ENCODE measurements at places on chromosomes 3 and 15.

GRCh38 chr3:40546816-40547215 lies 22.1 kb downstream of the ZNF621 start:
- DNase-seq, result no peak

DNA sequence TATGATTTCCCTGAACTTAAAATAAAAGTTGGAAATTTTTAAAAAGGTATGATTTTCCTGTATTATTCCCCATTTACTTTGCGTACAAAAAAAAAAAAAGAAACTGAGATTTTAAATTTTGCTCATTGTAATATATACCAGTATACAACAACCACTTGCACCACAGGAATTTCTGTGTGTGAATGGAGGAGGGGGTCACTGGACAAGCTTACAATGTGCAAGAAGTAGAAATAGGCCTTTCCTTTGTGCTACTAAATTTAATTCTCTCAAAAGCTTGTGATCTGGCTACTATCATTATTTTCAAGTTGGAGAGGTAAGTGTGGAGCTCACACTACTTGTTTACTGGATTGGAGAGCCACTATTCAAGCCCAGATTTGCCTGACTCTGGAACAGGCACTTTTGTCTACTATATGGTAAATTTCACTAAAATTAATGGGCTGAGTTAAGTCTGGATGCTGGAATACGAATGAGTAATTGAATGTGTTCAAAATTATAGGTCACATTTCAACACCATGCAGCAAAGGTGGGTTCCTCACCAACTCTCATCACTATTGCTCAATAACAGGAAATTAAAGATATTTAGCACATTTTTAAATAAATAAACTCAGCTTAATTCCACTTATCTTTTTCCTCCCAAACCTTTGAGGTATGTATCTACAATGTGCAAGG lies 148.0 kb upstream of the MBNL1 start:
- DNase-seq, result no peak

GRCh38 chr15:34642247-34642646 lies 58.8 kb upstream of the GOLGA8B start:
- no peak for DNase-seq

- DNase-seq, result no peak
Measured at GRCh38 chr3:128523591-128523990, 30.6 kb upstream of the GATA2 start.

DNA sequence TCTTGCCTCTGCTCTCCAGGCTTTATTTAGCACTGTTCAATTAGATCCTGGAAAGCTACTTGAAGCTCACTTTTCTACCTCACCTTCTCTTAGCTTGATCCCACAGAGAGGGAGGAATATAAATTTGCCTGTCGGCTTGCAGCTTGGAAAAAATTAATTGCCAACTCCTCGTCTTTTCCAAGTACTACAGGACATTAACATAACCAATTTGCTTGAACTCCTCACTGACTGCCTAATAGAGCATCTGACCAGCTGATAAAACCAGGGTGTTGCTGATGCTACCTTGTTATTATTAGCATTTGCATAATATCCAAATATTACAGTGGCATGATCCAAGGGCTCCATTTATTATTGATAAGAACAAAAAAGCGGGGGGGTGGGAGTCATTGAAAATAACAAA lies 561.8 kb downstream of the MCTP2 start:
- peak; percentile 37 for DNase-seq

GRCh38 chr3:49359623-49360022 lies 1.5 kb upstream of the GPX1 start:
- DNase-seq, result no peak

DNA sequence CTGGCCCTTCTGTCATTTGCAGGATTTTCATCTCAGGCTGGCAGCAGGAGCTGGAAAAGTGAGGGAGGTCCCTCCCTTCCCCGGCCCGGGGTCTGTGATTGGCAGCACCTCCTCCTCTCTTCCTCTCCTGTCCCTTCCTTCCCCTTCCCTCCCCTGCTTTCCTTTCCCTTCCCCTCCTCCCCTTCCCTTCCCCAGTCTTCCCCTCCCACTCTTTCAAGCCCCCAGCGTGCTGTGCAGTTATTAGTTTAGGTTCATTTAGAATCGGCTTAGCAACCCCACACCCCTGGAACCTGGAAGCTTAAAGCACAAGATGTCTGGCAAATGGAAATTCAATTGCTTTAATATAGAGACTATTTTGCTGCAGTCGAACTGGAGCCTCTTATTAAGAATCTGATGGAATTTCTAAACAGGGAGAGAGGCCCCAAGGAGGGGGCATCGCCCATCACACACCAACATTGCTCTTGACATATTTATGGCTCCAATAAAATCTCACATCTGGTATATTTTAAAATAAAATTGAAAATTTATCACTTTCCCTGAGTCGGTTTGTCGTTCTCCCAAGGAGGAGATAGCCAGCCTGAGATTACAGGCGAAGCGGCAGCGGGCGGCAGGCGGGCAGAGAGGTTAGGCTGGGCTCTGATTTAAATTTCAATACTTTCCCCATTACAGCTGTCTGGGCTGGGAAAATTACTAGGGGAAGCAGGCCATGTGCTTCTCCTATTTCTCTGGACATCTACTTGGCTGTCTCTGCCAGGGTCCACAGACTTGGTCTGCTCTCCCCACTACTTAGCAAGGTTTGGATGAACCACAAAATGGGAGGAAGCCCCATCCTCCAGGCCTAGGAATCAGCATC lies 98.9 kb downstream of the LINGO1 start:
- DNase-seq, result no peak

DNA sequence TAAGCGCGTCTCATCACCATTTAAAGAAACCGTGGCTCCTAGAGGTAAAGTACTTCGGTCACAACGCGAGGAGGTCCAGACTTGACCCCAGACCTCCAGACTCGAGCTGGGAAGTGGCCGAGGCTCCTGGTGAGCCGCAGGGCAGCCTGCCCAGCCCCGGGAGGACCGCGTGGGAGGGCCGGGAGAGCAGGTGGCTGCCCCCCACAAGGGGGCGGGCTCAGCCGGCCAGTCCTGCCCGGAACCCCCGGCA lies at the start of gene SLC27A2:
SLC27A2 (plus strand) TSS at position 228 of the 250 bp plus-strand sequence. CDS start 232 bp downstream, outside the sequence.
- DNase-seq, result peak; percentile 49

- no peak for DNase-seq
Measured at GRCh38 chr3:156429125-156429524, 125.8 kb downstream of the SSR3 start.

DNA sequence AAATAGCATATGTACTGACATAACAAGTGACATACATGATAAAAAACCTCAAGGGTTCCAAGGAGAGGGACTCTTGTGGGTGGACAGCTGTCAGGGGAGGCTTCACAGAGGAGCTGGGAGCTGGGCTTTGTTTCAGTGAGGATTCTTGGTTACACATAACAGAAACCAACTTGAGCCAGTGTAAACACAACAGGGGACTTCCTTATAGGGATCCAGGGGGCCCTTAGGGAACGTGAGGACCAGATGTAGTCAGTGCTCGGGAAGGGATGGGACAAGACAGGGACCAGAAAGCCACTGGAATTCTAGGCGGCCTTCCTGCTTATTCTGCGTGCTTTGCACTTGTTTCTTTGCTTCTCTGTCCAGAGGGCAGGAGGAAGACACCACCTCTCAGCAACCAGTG lies 34.9 kb downstream of the SNAPC5 start:
- no peak for DNase-seq

- DNase-seq, result no peak
Measured at GRCh38 chr15:39407116-39407515, 173.8 kb upstream of the THBS1 start.

DNA sequence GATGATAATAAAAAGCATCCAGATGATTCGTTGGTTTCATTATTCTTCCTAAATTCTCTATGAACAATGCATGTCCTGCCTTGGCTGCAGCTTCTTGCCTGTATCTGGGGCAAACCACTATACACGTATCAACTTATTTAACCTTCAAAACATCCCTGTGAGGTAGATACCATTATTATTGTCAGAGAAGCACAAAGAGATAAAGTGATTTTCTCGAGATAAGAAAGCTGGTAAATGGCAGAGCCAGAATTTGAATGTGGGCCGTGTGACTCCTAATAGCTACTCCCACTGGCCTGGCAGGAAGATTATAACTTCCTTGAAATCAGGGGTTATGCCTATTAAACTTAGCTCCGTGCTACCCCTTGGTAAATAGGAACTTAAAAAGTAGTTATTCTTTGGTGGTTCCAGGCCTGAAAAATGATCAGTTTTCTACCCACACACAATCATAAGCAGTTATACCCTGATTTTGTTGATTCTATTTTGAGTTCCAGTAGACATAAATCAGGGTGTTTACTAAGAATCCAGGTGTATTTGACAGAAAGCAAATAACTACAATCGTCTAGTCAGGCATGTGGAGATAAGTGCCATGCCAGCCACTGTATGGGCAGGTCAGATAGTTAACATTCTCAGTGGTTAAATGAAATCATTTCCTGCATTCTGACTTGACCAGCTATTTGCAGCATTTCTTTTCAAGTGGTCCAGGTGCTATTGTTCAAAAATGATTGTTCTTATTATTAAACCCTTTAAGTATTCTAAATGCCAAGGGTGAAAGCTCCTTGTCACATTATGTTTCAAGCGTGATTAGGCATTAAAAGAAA lies 99.2 kb upstream of the LRRN1 start:
- no peak for DNase-seq
